ENCODE measurements at places on chromosomes 2 and 18.

- no peak for DNase-seq
Measured at GRCh38 chr18:48038636-48039035, 108.2 kb upstream of the SMAD2 start.

GRCh38 chr2:122193622-122194021 lies 438.2 kb downstream of the TSN start:
- no peak for DNase-seq

DNA sequence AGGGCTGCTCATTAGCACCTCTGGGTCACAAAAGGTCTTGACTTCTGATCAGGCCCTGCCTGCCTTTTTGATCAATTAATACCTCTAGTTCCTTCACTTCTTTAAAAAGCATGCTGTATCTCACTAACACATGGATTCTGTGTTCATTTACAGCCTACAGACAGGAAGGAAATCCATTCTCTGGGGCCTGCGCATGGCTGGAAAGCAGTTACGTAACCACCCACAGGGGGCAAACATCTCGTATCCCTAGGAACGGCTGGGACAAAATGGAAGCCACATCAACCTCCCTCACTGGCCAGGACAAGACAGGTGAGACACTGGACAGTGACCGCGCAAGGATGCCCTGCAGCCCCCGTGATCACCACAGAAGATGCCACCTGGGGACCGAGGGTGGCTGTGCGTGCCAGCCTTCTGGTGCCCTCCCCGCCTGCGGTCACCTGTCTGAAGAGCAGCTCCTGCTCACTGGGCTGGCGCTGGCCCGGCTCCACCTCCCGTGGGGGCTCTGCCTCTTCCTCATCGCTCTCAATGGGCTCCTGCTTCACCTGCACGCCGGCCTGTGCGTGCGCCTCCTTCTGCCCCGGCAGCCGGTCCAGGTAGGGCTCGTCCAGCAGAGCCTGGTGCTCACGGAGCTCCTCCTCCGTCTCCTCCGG lies 266.9 kb downstream of the TWIST2 start:
- no peak for DNase-seq

- no peak for DNase-seq
Measured at GRCh38 chr2:69773206-69773605, 31.3 kb downstream of the ANXA4 start.

DNA sequence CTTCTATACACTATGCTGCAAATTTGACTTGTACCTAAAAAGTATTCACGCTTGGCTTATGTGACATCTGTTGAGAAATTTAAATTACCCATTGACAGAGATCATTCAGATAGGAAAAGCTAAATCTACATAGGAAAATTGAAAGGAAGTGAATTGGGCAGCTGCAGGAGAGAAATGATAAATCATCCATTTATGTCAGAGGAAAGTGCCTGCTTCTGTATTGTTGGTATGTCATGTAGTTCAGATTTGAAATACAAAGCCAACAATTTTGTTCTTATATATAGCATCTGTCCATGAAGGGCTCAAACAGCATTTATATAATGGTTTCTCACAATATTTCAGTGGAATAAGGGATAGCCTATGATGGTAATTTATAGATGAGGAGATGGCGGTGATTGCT lies 17.6 kb downstream of the LINC00305 start:
- DNase-seq = no peak

- DNase-seq = no peak
Measured at GRCh38 chr2:190435031-190435670, 27.0 kb downstream of the MFSD6 start.

GRCh38 chr18:29616867-29617266 lies 1425.7 kb downstream of the DSC3 start:
- DNase-seq = no peak

GRCh38 chr2:145751629-145752028 lies 1231.7 kb upstream of the ZEB2 start:
- DNase-seq = no peak

DNA sequence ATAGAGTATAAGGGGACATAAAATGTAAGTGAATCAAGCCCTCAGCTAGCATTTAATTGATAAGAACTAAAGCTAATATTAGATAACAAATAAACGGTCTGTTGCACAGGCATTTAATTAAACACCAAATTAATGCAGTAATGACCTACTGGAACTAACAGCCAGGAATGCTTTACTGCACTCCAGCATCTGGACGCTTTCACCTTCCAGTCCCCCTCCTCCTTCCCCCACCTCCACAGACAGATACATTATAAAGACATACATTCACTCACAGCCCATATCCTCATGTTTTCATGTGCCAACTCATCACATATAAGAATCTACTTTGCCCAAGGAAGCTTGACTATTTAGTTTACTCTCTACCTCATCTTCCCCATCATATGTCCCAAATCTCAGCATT lies 337.4 kb upstream of the PIK3C3 start:
- DNase-seq = no peak

DNA sequence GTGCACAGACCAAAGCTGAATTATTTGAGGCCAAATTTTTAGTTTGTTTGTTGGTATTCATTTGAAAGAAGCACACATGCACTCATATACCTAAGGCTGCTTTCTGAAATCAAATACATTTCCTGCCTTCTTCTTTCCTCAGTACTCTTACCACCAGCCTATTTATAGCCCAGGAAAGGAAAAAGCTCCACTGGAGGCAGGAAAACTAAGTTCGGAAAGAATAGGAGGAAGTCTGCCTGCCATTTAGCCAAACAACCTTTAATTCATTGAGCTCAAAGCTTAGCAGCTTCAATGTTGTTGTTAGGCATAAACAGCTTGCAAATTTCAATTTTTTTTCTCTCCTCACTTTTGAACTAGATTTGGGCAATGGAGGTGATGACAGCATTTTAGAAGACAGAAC lies 40.4 kb upstream of the RASGRP3 start:
- DNase-seq = no peak

DNA sequence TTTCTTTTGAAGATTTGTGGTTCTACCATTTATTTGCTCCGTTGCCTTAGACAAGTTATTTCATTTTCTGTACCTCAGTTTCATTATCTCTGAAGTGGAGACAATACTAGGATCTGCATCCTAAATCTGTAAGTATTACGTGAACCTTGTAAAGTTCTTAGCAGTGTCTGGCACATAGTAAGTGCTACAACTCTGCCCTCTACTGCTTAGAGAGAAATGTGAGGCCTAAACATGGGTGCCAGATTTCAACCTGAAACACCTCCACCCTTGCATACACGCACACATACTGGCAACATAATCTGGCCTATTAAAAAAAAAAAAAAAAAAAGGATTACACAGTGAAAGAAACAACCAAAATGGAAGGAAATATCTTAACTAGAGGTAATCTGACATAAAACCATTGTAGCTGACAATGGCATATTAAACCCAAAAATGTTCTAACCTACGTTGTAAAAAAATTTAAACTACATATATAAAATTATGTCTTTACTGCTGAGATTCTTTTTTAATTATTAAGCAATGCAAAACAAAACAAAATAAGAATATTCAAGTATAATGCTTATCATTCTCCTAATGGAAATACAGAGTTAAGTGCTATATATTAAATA lies 132.6 kb downstream of the MAP2 start:
- DNase-seq = no peak

DNA sequence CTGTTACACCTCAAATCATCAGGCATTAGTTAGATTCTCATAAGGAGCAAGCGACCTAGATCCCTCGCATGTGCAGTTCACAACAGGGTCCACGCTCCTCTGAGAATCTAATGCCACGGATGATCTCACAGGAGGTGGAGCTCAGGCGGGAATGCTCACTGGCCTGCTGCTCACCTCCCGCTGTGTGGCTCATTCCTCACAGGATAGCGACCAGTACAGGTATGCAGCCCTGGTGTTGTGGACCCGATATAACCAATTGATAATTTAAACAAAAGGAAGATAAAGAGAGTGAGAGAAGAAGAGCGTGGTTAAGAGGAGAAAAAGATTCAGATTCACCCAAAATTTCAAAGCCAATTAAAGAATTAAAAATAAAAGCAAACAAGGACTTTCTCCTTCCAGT lies 20.8 kb downstream of the TLK1 start:
- no peak for DNase-seq

DNA sequence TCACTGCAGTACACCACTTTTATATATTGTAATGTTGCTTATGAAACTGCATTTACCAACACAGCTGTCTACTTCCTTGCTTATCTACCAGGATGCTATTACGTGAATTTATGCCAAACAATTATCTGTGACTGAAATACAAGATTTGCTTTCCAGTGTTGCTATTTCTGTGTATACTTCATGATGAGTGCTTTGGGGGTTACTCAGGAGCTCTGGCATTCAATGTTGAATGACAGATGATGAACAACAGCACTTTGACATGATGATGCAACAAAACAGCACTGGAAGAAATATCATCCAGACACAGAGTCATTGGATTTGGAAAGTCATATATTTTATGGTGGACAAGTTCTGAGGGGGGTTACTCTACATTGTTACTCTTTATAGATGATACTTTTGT lies 125.8 kb downstream of the NETO1 start:
- no peak for DNase-seq

DNA sequence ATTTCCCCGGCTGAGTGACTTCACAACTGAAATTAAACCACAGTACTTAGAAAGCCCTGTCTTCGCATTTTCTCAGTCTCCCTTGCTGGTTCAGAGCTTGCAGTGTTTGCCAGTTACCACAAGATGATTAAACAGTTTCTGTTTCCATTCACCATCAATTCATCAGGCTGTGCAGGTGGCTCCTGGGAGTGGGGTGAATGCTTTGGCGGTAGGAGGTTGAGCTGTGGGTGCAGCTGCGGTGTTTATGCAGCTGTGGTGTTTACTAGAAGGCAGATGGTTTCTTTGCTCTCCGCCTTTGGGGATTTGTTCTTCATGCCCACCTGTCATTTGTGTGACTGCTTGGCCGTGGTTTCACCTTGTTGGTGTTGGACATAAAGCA lies 16.1 kb downstream of the ACOXL start:
- DNase-seq = no peak

DNA sequence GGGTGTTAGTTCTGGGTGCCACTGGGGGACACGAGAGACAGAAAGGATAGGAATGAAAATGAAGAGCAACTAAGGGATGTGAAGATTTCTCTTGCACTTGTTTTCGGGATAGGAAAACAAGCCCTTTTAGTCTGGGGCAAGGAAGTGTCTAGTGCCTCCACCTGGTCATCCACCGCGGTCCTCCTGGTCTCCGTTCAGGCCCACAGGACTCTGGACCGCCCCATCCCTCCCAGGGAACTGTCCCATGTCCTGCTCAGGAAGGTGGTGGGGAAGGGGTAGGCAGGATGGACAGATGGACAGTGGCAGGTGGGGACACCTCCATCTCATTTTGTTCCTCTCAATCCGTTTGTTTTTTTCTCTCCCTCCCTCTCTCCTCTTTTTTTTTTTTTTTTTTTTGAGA lies 45.9 kb downstream of the AGAP1 start:
- DNase-seq = no peak

GRCh38 chr2:42859791-42860190 lies 67.4 kb upstream of the HAAO start:
- DNase-seq = no peak

DNA sequence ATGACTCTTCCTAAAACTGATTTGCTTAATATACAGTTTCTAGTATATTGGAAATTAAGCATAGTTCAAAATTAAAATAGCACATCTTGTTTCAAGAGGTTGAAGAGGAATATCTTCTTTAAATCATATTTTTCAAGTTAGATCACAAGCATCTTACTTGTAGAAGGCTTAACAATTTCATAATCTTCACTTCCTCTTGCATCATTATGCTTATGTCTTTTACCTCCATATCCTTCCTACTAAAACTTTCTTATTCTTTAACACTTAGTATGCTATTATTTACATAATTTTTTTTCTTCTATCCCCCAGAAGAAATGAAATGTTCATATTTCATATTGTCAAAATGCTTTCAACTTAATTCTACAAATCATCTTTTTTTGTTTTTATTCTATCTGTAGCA lies 1354.9 kb upstream of the TMEFF2 start:
- no peak for DNase-seq

DNA sequence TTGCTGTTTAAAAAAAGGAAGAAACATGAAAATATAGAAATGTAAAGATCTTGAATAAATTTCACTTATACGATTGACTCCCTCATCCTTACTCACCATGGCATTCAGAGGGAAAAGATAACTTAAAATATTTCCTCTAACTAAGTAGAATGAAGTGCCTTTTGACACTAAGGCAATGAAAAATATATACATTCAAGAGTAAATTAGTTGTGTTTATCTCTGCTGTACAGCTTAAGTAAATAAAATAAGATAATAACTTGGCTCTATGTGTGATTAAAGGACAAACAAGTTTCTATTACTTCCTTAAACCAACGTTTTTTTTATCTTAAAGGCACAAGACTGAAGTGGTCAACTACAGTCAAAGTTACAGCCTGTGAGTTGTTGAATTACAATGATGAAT lies 142.3 kb upstream of the LRRTM4 start:
- no peak for DNase-seq

- no peak for DNase-seq
Measured at GRCh38 chr2:70182689-70183088, 8.1 kb downstream of the C2orf42 start.

GRCh38 chr18:6616981-6617380 lies 112.5 kb upstream of the ARHGAP28 start:
- no peak for DNase-seq

DNA sequence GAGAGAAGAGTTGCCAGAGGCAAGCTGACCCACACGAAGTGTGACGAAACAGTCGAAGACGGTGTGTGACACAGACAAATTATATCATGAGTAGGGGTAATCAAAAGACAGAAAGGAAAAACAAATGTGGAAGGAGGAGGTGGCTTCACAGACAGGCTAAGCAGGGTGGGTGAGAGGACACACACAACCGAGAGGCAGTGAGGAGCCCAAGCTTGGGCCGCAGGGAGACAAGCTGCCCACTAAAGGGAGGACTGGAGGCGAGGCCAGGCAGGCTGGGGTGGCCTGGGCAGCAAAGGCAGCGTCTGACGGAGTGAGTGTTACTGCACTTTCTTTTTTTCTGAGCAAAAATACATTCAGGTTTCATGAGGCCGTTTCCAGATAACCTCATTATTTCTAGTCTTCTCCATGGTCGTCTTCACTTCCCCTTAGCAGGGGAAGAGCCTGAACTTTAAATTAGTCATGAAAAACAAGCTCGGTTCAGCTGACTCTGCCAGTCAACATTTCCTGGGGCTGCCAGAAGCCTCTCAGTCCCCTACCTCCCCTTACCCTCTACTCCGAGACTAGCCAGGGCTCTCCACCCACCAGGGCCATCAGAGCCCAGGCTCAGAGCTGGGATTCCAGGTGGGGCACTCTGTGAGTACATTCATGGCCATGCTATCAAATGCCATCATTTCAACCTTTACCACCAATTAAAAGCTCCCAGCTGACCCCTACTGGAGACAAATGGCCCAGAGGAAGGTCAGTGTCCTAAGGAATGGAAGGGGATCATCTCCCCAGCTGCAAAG lies 13.8 kb upstream of the ZFP36L2 start:
- no peak for DNase-seq

GRCh38 chr2:42194428-42194827 lies 25.3 kb downstream of the EML4 start:
- no peak for DNase-seq

DNA sequence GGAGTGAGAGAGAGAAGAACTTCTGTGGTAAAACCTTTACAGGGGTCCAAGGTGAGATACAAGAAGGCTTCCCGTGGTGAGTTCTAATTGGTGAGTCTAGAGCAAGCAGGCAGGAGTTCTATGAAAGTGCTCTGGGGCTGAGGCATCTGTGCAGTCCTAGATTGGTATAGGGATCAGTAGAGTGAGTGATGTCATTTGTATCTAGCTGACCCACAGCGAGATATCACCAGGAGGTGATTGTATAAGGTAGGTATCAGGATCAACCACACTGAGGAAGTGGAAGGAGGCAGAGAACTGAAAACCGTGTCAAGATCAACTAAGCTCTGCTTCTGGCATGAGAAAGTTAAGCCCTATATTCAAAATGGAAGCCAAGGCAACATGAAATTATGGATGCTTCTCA lies 1648.9 kb upstream of the TMEFF2 start:
- DNase-seq = no peak

GRCh38 chr2:69947325-69947931 lies 14.0 kb downstream of the ASPRV1 start:
- DNase-seq = no peak
